ENCODE measurements at places on chromosomes 13 and 19. TPM values are rescaled to one million over a fixed set of nuclear protein-coding genes. Genes with fewer than 3 reads are reported as not detected.

The MUC16 gene
- not detected for polyA plus RNA-seq

The ZNF729 gene
- 0.10 TPM for polyA plus RNA-seq

The CGB5 gene
- not detected for polyA plus RNA-seq

The EFNB2 gene
- polyA plus RNA-seq, result 89.7 TPM

The RDH8 gene
- polyA plus RNA-seq, result not detected

The S1PR5 gene
- 0.42 TPM for polyA plus RNA-seq

The ZFP14 gene
- polyA plus RNA-seq, result 8.1 TPM

Measured in right lung (tissue), 10 donors.